Activated CD8-positive, alpha-beta memory T cell treated with anti-CD3 and anti-CD28 coated beads, Interleukin-2, amount 10 ng/mL, durations not matched to agents 7 days and 5 days (primary cell): ENCODE measurements at places on chromosomes 7 and 10. TPM values are rescaled to one million over a fixed set of nuclear protein-coding genes. Genes with fewer than 3 reads are reported as not detected.
A peak's percentile ranks its signal among the peaks of the same experiment; 100 is the strongest.

GRCh38 chr10:70308121-70309060 is 24.6 kb upstream of the NPFFR1 start:
- no peak overlapping the region for H3K27ac ChIP-seq
- no peak overlapping the region for H3K4me3 ChIP-seq
- H3K27me3 ChIP-seq: no peaks in the 10 kb centered on the region
- H3K4me1 ChIP-seq: peaks cover 2% of the 10 kb centered on the region
- no peaks in the 10 kb centered on the region for H3K36me3 ChIP-seq
- DNase-seq: no peak

Gene AKR1C1
- 0.32 TPM for total RNA-seq

GRCh38 chr7:128940494-128941322 is 3.0 kb downstream of the IRF5 start:
- peak; percentile 66 for DNase-seq
- no peaks in the 10 kb centered on the region for H3K36me3 ChIP-seq

- DNase-seq: no peak
- no peak overlapping the region for H3K27ac ChIP-seq
- peaks cover 20% of the 10 kb centered on the region for H3K4me1 ChIP-seq
- no peak overlapping the region for H3K4me3 ChIP-seq
- H3K27me3 ChIP-seq: peaks cover 18% of the 10 kb centered on the region
Measured at GRCh38 chr7:938546-939185, 15.8 kb downstream of the ADAP1 start.

GRCh38 chr7:27661811-27662489 is 733 bp downstream of the HIBADH start:
- peak overlapping the region; percentile 81 for H3K27ac ChIP-seq

Gene PHTF2
- total RNA-seq: 41.5 TPM

- no peak overlapping the region for H3K4me3 ChIP-seq
- no peak for DNase-seq
- no peaks in the 10 kb centered on the region for H3K27me3 ChIP-seq
- no peak overlapping the region for H3K27ac ChIP-seq
- peaks cover 36% of the 10 kb centered on the region for H3K36me3 ChIP-seq
Measured at GRCh38 chr10:113732160-113732881, 19.2 kb upstream of the PLEKHS1 start.

DNA sequence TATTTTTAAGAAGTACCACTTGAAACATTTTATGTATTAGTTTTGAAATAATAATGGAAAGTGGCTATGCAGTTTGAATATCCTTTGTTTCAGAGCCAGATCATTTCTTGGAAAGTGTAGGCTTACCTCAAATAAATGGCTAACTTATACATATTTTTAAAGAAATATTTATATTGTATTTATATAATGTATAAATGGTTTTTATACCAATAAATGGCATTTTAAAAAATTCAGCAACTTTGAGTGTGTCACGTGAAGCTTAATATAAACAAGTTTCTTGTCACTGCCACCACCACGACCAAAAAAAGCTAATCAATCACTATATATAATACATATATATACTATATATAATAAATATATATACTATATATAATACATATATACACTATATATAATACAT is 4.8 kb downstream of the IL6 start:
- H3K27me3 ChIP-seq: peaks cover 65% of the 10 kb centered on the region
- no peak for DNase-seq
- no peaks in the 10 kb centered on the region for H3K36me3 ChIP-seq
- H3K4me1 ChIP-seq: peaks cover 13% of the 10 kb centered on the region
- no peak overlapping the region for H3K27ac ChIP-seq

GRCh38 chr7:111101856-111102646 is 11.1 kb downstream of the LRRN3 start:
- no peaks in the 10 kb centered on the region for H3K27me3 ChIP-seq
- DNase-seq: no peak
- H3K36me3 ChIP-seq: peaks cover 62% of the 10 kb centered on the region
- no peak overlapping the region for H3K4me3 ChIP-seq
- H3K27ac ChIP-seq: no peak overlapping the region

- no peak overlapping the region for H3K4me3 ChIP-seq
- no peaks in the 10 kb centered on the region for H3K27me3 ChIP-seq
- H3K36me3 ChIP-seq: no peaks in the 10 kb centered on the region
- DNase-seq: no peak
Measured at GRCh38 chr7:79552463-79552862, 99.0 kb upstream of the MAGI2 start.

DNA sequence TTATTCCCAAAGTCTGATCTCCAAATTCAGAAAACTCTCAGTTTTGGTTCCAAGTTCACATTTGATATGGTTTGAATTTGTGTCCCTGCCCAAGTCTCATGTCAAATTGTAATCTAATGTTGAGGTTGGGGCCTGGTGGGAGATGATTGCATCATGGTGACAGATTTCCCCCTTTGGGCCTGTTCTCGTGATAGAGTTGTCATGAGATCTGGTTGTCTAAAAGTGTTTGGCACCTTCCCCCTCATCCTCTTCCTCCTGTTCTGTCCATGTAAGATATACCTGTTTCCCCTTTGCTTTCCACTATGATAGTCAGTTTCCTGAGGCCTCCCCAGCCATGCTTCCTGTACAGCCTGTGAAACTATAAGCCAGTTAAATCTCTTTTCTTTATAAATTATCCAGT is 138.6 kb downstream of the ARL4A start:
- H3K36me3 ChIP-seq: no peaks in the 10 kb centered on the region
- no peak for DNase-seq
- H3K4me1 ChIP-seq: no peaks in the 10 kb centered on the region
- no peak overlapping the region for H3K4me3 ChIP-seq
- no peak overlapping the region for H3K27ac ChIP-seq

DNA sequence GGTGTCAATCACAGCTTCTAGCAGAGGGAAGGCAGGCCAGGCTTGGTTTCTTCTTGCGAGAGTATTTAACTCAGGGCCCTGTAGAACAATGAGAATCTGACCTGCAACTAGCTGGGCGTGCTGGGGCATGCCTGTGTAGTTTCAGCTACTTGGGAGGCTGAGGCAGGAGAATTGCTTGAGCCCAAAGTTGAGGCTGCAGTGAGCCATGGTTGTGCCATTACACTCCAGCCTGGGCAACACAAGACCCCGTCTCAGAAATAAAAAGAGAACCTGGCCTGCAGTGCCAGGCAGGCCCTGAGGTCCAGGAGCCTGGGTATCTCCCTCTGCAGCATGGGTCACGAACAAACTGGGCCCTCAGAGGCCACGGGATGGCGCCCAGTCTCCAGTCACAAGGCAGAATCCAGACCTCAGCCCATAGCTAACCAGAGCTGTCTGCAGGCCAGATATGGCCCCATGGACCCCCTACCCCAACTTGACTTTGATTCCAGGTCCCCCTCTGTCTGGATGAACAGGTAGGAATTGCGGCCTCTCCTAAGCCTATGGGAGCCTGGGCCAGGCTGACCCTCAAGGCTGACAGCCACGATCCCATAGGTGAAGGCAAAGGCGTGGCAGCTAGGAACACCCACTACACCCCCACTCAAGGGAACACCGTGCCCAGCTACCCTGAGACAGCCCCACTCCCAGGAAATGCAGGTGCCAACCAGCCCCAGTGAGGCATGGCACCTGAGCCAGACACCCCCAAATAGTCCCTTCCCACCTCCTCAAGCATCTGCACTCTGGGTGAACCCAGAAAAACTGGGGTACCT is 102.7 kb upstream of the TNRC18 start:
- peaks cover 3% of the 10 kb centered on the region for H3K27me3 ChIP-seq
- H3K36me3 ChIP-seq: peaks cover 55% of the 10 kb centered on the region
- H3K4me3 ChIP-seq: peak overlapping the region; percentile 98
- DNase-seq: peak; percentile 69

GRCh38 chr7:137975221-137975620 is 26.7 kb downstream of the CREB3L2 start:
- H3K36me3 ChIP-seq: peaks cover 1% of the 10 kb centered on the region
- no peak overlapping the region for H3K4me3 ChIP-seq
- H3K4me1 ChIP-seq: no peaks in the 10 kb centered on the region
- no peaks in the 10 kb centered on the region for H3K27me3 ChIP-seq
- DNase-seq: no peak
- no peak overlapping the region for H3K27ac ChIP-seq
